EL (cell line): ENCODE measurements at places on chromosomes 1 and 21.

DNA sequence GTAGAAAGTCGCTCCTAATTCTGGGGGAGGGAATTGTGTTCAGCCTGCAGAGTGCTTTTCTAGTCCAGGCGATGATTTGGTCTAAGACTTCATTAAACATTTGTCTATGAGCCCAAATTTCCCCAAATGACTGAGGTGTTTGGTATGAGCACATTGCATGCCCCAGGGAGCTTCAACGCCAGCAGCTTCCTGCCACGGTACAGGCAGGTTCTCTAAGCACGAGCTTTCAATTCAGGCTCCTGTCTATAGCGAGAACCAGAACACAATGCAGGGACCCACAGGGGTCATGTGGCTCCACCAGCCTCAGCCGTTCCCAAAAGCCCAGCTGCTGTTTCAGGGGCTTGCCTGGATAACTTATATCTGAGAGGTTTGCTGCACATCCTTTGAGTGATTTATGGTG, 34.1 kb upstream of the H6PD start:
- peak; percentile 76 for DNase-seq

- no peak for DNase-seq
Observed at GRCh38 chr1:112529301-112529700, 20.5 kb downstream of the WNT2B start.

DNA sequence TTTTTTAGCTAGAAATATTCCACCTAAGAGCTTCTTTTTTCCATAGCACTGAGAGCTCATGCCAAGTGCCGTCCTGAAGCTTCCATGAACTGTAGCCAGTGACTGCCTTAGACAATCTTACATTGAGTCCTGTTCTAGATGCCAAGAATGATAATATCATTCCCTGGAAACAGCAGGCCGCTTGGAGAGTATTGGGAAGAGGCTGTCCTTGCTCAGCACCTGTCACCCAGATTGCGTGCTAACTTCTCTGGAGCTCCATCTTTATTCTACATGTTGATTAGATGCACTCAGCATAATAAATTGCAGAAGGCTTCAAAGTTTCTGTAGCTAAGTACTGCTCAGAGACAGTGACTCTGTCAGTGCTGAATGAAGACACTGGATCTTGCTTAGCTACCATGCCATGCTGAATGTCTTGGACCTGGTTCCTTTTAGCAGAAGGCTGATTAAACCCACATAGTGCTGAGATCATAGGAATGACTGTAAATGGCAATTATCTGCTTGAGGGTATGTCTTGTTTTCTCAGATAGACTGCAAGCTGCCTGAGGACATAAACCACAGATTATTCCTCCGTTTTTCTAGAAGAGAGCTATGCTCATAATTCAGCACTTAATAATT, 83.1 kb upstream of the IRF2BP2 start:
- no peak for DNase-seq

DNA sequence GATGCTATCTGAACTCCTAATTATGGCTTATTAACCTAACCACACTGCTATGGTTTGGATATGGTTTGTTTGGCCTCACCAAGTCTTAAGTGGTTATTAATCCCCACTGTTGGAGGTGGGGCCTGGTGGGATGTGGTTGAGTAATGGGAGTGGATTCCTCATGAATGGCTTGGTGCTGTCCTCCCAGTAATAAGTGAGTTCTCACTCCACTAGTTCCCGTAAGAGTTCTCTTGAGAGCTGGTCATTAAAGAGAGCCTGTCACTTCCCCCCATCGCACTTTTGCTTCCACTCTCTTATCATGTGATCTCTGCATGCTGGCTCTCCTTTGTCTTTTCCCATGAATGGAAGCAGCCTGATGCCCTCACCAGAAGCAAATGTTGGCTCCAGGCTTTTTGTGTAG, 328.8 kb downstream of the PLA2G4A start:
- DNase-seq, result peak; percentile 0

DNA sequence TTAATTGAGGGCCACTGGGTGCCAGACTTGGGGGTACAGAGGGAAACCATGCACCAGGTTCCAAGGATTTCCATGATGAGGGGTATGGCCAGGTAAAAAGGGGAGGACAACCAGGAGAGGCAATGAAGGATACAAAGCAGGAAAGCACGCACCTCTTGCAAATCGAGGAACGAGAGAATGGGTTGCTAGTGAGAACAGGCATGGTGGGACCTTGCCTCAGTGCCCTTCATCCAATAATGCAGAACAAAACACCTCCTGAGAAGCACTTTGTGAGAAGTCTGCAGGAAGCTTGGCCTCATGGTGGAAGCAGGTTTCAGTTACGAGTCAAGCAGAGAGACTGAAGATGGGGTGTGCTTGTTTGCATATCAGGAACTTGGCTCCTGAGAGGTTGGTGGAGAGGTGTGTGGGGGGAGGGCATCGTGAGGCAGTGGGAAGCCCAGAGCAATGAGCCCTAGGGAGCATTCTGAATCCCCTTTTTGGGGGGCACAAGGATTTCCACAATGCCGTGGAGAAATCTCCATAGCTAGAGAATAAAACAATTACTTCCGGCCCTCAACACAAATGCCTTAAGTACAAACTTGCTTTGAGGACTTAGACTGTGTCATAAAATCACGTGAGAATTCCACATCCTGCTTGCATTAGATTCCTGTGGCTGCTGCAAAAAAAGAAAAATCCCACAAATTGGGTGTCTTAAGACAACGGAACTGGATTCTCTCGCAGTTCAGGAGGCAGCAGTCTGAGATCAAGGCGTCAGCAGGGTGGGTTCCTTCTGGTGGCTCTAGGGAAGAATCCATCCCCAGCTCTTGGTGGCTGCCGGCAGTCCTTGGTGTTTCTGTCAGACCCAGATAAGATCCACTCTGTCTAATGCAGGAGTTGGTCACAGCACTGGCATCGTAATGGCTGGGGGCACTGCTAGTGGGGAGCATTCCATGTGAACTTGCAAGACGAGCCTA, 54.9 kb upstream of the BACE2 start:
- DNase-seq, result peak; percentile 97
